ENCODE measurements at places on chromosomes 16 and 17.

DNA sequence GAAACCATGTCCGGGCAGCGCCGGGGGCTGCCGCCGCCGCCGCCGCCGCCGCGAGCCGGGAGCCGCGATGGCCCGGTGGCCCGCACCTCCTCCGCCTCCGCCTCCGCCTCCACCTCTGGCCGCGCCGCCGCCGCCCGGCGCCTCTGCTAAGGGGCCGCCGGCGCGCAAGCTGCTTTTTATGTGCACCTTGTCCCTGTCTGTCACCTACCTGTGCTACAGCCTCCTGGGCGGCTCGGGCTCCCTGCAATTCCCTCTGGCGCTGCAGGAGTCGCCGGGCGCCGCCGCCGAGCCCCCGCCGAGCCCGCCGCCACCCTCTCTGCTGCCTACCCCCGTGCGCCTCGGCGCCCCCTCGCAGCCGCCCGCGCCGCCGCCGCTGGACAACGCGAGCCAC is 587 bp downstream of the HS3ST4 start:
- no peak for DNase-seq

DNA sequence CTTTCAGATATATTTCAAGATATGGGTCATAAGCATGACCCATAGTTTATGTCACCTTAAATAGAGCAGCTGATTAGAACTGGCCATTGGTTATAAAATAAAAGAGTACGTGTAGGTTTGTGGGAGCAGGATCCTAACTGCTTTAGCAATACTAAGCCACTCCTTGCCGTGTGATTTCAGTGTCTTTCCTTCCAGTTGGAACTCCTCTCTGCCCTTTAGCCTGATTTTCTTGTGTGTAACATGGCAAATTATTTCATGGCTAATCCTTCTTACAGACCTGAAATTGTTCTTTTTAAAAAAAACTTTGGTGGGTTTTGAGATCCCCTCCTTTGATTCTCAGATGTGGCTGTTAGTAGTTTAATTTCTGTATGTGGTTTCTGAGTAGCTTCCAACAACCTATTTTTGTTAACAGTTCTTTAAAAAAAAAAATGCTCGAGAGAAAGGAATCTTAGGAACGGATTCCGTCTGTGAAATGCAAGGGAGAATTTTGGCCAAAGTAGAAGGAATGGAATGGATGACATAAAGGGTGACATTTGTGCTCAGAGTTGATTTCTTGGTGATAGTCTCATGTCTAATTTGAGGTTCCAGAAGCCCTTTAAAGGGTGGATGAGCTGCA is 39.9 kb downstream of the DHRS7B start:
- DNase-seq, result no peak

DNA sequence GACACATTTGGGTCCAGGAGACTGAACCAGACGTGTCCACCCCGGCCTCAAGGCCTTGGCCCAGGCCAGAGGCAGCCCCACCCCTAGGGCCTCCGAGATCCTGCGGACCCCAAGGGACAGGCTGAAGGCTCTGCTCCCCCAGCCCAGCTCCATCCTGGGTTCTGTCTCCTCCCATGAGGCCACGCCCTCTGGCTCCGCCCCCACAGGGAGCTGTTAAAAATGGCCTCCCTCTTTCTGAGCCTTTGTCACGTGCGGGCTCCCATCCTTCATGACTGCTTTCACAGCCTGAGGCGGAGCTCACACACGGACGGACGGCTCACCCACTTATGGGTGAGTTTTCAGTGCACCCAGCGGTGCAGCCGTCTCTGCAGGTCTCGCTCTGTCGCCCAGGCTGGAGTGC is 6.5 kb upstream of the CACNA1H start:
- DNase-seq, result peak; percentile 58

GRCh38 chr17:9900784-9901183 is 4.3 kb downstream of the RCVRN start:
- DNase-seq, result no peak

DNA sequence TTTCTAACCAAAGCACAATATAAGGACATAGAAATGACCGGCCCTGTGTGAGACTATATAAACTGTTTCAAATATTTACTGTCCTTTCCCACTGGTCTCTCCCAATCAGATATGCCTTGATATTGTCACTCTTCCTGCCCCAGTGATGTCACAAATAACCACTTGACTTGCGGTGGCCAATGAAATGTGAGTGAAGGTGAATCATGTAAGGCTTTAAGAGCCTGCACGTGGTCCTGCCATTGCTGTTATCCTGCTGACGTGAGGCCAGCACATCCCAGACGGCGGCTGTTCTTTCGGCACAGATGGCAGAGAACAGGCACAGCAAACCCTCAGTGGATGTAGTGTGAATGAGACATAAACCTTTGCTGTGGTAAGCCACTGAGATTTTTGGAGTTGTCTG is 5.4 kb upstream of the KLHL11 start:
- DNase-seq, result no peak

- DNase-seq, result no peak
Observed at GRCh38 chr17:72968798-72969197, 123.7 kb downstream of the SLC39A11 start.

DNA sequence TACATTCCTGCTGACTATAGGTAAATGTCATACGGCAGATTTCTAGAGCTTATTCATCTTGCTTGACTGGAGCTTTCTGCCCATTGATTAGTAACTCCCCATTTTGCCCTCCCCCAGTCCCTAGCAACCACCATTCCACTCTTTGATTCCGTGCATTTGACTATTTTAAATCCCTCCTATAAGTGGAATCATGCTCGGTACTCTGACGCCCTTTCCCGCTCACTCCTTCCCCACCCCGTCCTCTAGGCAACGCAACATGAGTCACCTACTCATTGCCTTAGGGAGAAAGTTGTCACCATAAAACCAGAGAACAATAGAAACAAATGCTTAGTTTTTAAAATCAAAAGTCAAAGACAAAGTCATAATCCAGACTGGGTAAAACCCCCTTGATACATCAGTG is 45.5 kb upstream of the RBBP6 start:
- no peak for DNase-seq

GRCh38 chr17:48592057-48592514 is 1.5 kb downstream of the HOXB5 start:
- no peak for DNase-seq

- no peak for DNase-seq
Observed at GRCh38 chr17:71304498-71305158, 816.2 kb upstream of the SOX9 start.

DNA sequence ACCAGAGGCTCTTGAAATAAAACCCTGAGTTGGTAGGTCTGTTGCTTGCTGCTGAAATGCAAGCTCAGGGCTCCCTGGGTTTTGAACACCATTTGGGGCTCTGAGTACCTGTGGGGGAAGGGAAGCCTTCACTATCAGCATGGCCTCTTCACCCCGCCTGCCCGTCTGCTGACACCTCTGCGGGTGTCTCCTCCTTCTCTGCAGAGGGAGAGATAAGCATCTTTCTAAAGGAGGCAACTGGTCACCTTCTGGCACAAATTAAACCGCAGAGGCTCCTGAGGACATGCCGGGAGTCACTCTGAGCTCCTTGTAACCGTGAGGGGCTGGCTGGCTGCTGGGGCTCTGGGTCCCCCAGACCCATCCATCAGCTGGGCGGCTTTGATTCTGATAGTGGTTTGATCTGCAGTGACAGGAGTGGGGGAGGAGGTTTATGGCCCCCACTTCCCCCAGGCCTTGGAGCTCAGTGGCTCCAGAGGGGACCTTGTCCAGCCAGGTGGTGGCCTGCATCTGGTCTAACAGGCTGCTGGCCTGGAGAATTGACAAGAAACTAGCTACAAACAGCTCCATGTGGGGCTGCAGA is 123.5 kb downstream of the IRF8 start:
- DNase-seq, result no peak

- no peak for DNase-seq
Observed at GRCh38 chr16:88992351-88993165, 15.6 kb upstream of the CBFA2T3 start.

DNA sequence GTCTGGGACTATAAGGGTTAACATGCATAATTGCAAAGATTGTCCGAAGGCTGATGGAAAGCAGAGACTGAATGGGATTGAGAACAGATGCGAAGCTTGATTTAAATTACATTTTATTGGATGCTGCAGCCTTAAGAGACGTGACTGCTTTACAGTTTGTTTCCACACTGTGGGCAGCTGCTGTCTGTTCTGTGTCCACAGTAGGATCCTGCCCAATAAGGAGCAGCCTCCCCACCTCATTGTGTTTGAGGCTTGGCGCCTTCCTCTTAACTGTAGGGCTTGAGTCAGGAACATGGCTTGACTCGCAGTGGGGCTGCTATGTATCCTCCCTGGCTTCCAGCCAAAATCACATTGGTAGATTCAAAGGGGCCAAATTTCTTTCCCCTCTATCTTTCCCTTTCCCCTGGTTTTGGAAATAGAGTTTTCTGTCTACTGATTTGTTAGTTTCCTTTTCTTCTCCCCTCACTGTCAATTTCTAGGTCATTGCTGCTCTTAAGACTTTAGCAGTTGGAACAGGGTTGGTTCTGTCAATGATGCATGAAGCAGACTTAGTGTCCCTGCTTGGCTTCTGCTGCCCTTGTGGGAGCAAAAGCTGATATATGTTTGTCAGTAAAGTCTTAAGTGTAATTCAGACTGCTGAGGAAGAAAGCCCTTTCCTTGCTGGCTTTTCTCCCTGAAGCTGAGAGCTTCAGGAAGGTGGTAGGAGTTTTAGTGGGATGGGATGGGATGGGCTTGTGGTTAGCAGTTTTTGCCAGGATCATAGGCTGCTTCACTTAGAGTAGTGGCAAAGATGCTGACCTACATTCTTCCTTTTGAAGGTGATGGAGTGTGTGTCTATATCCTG is 5.0 kb upstream of the RARA start:
- DNase-seq, result no peak

- no peak for DNase-seq
Observed at GRCh38 chr17:75634376-75634740, 1.1 kb downstream of the SMIM5 start.

DNA sequence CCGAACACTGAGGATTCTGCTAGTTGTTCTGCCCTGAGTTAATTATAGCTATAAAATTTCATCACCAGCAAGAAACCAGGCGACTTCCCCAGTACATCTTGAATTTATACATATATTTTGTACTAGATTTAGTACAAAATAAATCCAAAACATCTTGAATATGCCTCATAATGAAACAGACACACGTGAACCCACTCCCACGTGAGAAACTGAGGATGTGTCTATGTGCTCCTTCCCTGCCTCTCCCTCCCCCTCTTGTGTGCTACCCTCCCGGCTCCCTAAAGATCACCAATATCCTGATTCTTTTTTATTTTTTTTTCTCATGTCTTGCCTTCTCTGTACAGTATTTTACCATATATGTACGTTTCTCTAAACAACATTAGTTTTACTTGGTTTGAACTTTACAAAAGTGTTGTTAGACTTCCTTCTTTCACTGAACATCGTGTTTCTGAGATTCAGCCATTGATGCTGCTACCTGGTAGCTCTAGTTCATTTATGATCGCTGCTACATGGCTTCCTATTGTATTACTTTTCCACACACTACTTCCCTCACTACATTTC is 1.1 kb upstream of the LCMT1 start:
- no peak for DNase-seq

- DNase-seq, result no peak
Observed at GRCh38 chr17:41004397-41004796, 4.5 kb downstream of the KRTAP3-1 start.

DNA sequence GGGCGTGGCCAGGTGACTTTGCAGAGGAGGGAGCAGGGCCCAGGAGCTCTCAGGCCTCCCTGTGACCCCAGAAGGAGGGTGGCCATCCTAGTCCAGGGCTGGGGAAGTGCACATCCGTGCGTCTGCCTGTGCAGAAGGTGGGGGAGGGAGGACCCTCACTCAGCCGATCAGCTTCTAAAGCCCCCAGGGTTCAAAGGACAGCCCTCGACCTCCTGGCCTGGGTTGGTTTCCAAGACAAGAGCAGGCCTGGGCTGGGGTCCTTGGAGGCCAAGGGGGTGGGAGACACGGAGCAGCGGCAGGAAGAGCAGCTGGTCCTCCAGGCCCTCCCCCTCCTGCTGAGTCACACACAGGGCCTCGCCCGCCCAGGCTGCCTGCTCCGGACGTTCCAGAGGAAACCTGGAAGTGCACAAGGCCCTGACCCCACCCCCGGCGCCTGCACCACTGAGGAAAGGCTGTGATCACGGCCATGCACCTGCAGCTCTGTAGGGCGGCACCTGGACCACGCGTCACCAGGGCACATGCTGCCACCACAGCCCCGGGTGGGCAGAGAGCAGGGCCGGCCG is 67.1 kb upstream of the ZNF469 start:
- DNase-seq, result no peak

DNA sequence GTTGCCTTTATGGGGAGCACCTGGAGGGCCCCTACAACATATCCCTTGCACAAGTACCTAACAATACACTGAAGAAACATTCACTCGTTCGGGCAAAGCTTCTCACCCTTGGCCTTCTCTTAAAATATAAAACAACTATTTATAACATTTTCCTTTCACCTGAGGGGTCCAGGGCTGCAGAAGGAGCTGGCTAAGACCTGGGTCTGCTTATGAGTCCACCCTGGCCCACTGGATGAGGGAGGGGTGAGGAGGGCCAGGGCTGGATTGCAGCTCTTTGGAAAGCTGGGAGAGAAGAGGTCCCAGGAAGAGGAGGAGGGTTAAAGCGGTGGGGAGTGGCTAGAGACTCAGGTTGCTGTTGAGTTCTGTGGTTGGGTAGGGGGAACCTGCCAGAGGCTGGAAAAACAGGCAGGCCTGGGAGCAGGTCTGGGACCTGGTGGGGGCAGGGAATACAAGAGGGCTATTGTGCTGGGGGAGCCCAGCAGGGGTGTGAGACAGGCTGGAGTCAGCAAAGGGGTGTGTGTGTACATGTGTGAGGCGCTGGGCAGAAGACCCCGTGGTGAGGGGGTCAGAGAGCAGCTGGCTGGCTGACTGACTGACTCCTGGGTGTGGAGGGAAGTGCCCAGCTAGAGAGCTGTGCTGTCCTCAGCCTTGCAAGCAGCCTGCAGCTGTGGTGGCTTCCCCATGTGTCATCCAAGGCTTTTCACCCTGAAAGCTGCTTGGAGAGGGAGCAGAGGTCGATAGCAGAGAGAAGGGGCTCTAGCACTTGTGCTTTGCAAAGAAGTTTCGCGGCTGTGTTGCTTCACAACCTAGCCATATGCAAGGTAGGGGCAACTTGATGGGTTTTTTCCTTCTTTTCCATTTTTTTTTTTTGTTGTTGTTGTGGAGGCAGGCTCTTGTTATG is 10.2 kb upstream of the MRC2 start:
- DNase-seq, result no peak

- no peak for DNase-seq
Observed at GRCh38 chr16:88967830-88968588, 9.0 kb downstream of the CBFA2T3 start.

GRCh38 chr16:24610416-24610755 is 71.0 kb downstream of the RBBP6 start:
- no peak for DNase-seq

All from NCI-H187 (cell line).